Stimulated activated CD4-positive, alpha-beta T cell treated with anti-CD3 and anti-CD28 coated beads, Interleukin-1b, Interleukin-23, amount 100 ng/mL, for 48 hours (primary cell): ENCODE measurements at places on chromosomes 3 and 15.

- no peak for DNase-seq
These were observed 1.8 kb upstream of the ZBTB38 start for GRCh38 chr3:141366285-141367037.

- no peak for DNase-seq
These were observed 237.6 kb downstream of the RAP2B start for GRCh38 chr3:153399636-153400035.

- DNase-seq: no peak
These were observed 109.7 kb upstream of the TRIM42 start for GRCh38 chr3:140568131-140568530.

DNA sequence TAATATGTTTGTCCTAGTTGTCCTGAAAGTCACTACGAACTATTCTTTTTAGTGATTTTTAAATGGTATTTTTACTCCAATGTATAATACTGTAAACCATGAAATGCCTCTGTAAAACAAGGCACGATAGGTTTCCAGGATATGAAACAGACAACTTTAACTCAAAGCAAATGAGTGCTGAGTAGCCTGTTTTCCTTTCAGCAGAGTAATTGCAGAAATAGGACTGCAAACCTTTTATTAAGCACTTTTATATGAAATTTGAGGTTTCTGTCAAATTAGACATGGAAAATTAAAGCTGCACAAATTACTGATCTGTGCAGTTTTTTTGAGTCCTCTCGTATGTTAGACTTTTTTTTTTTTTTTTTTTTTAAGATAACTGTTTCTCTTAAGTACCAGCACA, 16.2 kb downstream of the AKAP13 start:
- no peak for DNase-seq

DNA sequence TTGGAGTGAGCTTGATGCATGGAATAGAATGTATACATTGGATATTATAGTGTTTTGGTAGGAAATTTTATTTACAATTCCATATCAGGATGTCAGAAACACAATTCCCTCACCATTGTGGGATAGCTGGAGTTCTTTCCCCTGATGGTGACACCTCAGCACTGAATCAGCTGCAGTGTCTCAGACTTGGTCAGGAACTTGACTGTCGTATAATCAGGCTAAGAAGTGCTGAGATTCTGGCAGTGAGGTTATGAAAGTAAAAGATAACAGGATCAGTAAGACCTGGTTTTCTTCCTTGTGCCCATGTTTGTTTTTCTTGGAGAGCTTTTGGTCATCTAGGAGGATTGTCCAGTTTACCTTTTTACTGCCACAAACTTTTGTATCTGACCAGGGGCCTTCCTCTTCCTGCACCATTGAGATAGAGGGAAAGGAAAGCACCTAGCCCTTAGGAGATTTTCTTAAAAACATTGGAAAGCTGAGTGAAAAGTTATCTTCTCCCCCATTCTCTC, 27.3 kb upstream of the ST3GAL6 start:
- DNase-seq: no peak
